ENCODE measurements at places on chromosomes 12 and 14. TPM values are rescaled to one million over a fixed set of nuclear protein-coding genes. Genes with fewer than 3 reads are reported as not detected.

GRCh38 chr14:90976101-90976500, 84.3 kb downstream of the RPS6KA5 start:
- DNase-seq, result no peak

DNA sequence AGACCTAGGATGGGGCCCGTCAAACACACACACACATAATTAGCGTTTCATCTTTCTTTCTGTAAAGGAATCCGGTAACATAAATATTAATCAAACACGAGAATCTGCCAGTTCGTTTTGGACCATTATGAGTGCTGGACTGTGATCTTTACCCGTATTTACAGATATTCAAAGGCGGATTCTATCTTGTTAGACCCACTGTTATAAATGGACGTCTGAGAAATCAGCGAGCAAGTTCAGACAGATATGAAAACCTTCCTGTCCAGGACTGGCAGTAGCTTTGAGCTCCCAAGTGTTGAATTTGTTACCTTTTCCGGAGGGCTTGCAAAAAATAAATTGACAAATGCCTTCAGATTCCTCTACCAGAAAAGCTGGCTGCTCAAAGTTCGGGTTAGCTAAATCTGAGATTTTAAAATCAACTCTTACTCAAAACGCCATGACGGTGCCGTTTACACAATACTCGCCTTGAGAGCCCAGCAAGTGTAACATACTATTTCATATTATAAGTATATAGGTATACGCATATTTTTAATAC, 27.6 kb downstream of the BCL11B start:
- DNase-seq, result no peak

The IL26 gene
- total RNA-seq, result not detected

- DNase-seq, result no peak
Observed at GRCh38 chr12:11863478-11863906, 207.2 kb upstream of the BCL2L14 start.

The RAN gene
- total RNA-seq, result 1,193 TPM

The NFATC4 gene
- total RNA-seq, result 0.36 TPM

Data from Panc1 (cell line).